ENCODE measurements at places on chromosomes 5 and 9.

- no peak for DNase-seq
These were observed 149.7 kb downstream of the SGCD start for GRCh38 chr5:156476678-156477077.

- DNase-seq = no peak
These were observed 18.2 kb downstream of the HBEGF start for GRCh38 chr5:140328036-140328764.

DNA sequence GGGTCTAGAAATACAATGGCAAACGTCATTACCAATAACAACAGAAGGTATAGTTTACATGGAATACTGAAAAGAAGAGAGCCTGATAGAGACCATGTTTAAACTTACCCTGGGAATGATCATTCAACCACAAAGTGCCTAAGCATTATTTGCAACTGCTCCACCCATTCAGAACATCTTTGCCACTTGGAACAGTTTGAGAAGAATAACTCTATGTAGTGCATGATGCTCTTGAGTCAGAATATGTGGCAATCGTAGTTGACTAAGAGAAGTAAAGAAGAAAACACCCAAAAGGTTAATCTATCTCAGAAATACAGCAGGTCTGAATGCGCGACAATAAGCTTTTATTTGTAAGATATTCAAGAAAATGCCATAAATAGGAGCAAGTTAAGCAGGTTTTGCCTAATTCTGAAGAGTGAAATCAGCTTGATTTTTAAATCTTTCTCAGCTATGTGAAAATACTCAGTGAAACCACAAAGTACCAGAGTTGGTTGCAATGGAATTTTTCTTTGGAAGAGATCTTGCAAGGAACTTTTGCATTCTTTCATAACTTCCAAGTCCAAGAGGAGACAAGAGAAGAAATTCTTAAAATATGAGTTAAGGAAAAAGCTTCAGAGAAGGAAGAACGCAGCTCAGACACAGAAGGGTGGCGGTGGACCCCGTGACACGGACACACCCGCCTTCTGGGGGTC lies 64.3 kb downstream of the HABP4 start:
- no peak for DNase-seq

GRCh38 chr9:38110476-38110875 lies 41.4 kb upstream of the SHB start:
- DNase-seq = no peak

DNA sequence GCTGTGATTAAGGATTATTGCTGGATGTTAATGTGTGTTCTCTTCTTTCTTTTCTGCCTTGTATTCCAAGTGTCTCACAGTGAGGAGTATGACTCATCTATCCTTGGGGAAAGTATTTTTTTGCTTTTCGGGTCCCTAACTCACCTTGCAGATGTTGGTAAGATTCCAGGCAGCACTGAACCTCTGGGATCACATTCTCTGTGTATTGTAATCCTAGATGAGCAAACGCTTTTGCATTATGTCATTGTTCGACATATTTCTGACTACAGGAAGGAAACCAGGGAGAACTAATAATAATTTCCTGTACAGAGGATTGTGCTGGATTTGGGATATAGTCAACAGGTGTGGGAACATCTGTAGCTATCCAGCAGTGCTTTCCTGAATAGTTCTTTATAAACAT lies 246.1 kb upstream of the TUT7 start:
- no peak for DNase-seq
